MG63 (cell line): ENCODE measurements at places on chromosomes 6 and 20. TPM values are rescaled to one million over a fixed set of nuclear protein-coding genes. Genes with fewer than 3 reads are reported as not detected.
A peak's percentile ranks its signal among the peaks of the same experiment; 100 is the strongest.

ZBTB46 gene
- 5.5 and 15.9 TPM in 2 replicates for total RNA-seq

EPPIN gene
- not detected in 2 replicates for total RNA-seq

TRIM15 gene
- total RNA-seq: not detected in 2 replicates

CBFA2T2 gene
- 7.2 and 7.5 TPM in 2 replicates for total RNA-seq

NNAT gene
- total RNA-seq: not detected in 2 replicates

MOXD1 gene
- total RNA-seq: 1.9 and 2.9 TPM in 2 replicates

BTNL2 gene
- not detected in 2 replicates for total RNA-seq

LPA gene
- total RNA-seq: not detected in 2 replicates

CFB gene
- 2.2 and 6.9 TPM in 2 replicates for total RNA-seq

TTI1 gene
- 25.0 and 27.0 TPM in 2 replicates for total RNA-seq

CGA gene
- total RNA-seq: not detected in 2 replicates

MRPS18A gene
- 41.1 and 47.3 TPM in 2 replicates for total RNA-seq

GFRAL gene
- total RNA-seq: not detected in 2 replicates

HLA-DQB1 gene
- total RNA-seq: not detected in 2 replicates

PAK5 gene
- not detected in 2 replicates for total RNA-seq

KIAA1755 gene
- total RNA-seq: 1.2 and 1.5 TPM in 2 replicates

KIAA0408 gene
- not detected in 2 replicates for total RNA-seq

RNF182 gene
- total RNA-seq: 0.23 and 0.42 TPM in 2 replicates

DNA sequence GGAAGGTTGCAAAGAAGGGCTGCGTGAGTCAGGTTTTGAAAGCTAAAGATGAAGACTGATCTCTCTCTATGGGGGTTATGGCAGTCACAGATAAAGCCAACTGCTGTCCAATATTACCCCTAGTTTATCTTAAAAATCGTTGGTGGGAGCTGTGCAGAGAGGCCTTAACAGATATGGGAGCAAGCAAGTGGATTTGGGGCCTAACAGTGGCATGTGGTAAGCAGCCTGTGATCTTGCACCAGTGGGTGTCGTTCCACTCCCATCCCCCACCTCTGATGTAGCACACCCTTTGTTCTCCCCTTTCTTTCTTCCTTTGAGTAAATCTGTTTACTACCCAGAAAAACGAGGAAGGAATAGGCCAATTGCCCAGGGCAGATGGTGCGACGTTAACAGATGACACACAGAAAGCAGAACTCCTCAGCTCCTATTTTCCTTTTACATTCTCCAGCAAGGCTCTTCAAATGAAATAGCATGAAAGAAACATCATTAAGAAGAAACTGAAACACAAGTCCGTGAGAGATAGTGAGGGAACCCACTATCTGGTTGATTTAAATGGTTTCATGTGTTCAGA is 274.1 kb upstream of the CITED2 start:
- no peak for DNase-seq

GRCh38 chr6:38302081-38302480 is 337.6 kb downstream of the BTBD9 start:
- DNase-seq: no peak

DNA sequence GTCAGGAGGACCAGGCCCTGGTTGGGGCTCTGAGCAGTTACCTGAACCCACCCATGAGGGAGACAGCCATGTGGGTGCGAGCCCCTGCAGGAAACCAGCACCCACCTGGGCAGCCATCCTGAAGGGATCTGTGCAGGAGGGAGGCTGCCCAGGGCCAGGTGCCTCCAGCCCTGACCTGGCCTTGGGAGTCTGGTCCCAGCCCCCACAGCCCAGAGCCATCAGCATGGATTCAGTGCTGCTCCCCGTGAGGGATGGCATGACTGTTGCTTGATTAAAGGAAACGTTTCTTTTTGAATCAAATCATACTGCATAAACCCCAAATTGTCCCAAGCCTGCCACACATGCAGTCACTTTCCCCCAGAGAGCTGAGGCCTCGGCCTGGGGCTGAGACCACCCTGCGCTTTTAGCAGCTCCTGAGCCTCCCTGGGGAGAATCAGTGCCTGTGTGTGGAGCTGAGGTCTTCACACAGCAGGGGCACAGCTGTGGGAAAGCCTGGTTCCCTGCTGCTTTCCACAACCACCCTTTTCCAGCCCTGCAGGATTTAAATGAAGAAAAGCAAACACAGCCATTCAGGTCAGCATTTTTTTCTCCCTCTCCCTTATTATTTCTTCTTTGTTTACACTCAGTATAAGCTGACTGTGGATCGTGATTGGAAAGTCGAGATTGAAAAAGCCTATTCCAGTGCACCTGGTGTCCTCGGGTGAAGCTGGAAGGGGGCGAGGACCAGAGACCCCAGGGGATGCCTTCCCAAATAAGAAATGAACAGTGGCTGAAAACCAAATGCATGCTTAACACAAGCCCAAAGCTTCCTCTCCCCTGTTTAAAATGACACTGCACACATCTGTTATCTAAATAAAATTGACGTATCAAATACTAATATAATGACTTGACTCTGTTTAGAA is 283.9 kb downstream of the SMOC2 start:
- DNase-seq: no peak

GRCh38 chr6:1386038-1386709 is 3.2 kb upstream of the FOXF2 start:
- no peak for DNase-seq

GRCh38 chr6:149977221-149977620 is 13.5 kb downstream of the ULBP1 start:
- no peak for DNase-seq

DNA sequence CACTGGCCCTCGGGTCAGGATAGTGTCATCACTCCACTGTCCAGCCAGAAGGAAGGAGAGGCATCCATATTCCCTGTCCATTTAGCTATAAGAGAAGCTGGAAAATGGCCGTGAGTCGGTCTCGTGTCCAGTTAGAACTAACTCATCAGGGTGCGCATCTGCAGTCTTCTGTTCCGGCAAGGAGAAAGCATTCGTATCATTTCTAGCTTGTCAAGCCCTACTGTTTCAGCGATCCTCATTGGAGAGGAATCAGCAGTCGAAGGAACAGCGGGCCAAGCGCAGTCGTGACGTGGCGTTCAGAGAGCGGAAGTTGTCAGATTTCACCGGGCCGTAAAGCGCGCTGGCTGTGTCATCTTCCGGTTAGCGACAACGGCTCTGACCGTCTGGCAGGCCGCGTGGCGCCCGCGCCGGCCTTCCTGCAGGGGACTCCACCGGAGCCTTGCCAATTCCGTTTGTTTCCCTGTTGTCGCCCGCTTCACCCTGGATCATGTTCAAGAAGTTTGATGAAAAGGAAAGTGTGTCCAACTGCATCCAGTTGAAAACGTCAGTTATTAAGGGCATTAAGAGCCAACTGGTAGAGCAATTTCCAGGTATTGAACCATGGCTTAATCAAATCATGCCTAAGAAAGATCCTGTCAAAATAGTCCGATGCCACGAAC is 32.9 kb downstream of the HM13 start:
- peak; percentile 81 for DNase-seq

GRCh38 chr20:4949833-4950178 is 51.5 kb downstream of the SLC23A2 start:
- no peak for DNase-seq

DNA sequence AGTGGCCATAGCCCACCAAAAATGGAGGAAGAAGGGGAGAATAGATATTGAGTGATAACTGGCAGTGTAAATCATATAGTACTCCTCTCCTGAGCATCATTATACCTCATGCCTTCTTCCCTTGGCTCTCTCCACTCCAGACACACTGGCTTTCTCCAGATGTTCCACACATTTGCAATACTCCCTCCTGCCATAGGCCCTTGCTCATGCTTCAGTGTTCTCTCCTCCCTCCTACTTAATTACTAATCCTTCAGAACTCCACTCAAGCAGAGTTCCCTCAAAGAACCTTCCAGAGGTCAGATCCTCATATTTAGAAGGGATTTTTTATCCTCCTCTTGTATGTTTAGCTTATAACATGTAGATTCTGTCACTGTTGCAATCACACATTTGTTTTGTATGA is 279.5 kb upstream of the SUPT3H start:
- no peak for DNase-seq

DNA sequence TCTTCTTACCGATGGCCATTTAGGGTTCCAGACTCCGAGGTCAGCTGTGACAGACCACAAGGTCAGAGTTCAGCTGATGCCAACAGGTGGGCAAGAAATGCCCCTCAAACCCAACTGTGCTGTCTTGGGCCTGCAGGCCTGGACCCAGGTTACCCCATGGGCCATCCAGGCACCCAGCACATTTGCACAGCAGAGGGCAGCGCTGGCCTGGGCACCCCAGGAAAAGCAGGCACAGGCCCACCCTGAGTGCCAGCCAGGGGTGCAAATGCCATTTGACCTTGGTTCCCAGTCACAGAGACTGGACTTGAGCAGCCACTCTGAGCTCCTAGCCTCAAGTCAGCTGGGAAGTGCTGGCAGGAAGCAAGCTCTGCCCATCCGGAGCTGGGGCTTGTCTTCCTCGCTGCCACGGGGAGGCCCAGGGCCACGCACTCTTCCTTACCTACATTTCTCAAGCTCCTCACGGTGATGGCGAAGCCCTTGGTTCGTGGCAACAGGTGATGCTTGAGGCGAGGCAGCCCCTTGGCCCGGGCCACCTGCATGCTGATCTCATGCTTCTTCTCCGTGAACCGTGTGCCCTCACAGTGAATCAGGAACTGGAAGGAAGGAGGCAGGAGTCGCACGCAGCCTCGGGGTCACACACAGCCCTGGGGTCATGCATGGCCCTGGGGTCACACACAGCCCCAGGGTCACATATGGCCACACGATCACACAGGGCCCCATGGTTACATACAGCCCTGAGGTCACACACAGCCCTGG is 120.8 kb downstream of the AGPAT4 start:
- DNase-seq: peak; percentile 17

- DNase-seq: no peak
Observed at GRCh38 chr20:53945478-53945877, 124.9 kb downstream of the BCAS1 start.

GRCh38 chr20:53995949-53996348 is 74.4 kb downstream of the BCAS1 start:
- no peak for DNase-seq

GRCh38 chr6:125952764-125953501 is 3.6 kb upstream of the HINT3 start:
- peak; percentile 51 for DNase-seq

- DNase-seq: peak; percentile 47
Observed at GRCh38 chr6:52643158-52643557, 27.8 kb upstream of the TMEM14A start.

DNA sequence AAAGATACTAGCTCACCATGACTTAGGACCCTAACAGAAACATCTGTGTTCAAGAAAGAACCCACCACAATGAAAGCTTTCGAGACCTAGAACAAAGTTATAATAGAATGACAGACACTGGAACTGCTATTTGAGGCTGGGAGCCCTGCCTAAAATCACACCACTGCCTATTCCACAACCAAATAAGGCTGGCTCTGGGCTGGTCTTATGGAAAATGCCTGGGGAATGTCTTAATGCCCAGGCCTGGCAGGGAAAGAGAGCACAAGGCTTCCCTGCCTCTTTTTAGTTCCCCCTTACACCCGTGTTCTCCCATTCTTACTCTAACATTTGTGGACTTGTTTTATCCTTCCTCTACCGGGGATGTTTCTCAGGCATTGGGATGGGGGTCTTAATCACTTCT is 5.6 kb upstream of the METTL24 start:
- DNase-seq: no peak

DNA sequence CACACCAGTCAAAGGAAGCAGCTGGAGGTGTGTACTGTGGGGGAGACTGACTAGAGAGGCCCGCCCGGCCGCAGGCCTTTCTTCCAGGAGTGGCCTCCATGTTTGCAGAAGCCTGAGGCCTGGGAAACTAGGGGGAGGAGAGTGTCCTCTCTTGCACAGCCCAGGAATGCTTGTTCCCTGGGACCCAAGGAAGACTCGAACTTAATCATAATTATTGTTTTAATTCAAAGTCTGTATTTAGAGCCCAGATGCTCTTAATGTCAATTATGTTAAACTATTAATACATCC is 23.1 kb downstream of the BNIP5 start:
- no peak for DNase-seq

GRCh38 chr20:6663104-6663503 is 104.4 kb upstream of the BMP2 start:
- DNase-seq: no peak

GRCh38 chr20:49507741-49508434 is 25.4 kb upstream of the KCNB1 start:
- DNase-seq: no peak

DNA sequence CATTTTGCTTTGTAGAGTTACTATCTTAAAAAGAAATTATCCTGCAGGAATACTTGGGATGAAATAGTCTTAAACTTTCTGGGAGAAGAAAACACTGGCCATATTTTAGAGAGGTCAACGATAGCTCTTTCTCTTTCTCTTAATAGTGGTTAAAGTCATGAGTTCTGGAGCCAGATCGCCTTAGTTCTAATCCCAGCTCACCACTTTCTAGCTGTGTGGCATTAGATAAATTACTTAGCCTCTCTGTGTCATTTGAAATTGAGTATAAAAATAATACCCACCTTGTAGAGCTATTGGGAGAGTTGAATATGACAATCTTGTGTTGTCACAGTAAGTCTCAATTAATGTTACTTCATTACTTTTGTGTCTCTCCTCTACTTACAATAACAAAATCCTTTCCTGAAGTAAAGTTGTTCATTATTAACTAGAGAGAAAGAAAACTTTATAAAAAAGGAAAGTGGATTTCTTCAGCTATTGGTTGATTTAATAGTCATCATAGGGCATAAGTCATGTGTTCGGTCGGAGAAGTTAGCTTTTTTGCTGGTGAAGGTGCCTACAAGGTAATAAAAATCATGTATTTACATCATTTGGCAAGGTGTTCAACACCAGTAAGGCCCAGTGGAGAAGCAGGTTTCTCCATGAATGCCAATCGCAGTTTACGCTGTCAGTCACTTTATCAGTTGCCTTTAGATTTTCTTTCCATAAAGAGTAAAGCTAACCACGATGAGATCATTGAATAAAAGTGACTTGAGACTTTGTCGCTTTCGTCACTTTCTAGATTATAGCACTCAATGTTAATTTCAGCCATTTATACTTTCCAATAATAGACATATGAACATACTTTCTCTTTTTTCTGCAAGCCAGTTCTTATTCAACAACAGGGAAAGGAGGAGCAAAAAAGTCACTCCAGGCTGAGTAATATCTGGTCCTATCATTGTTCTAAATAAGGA is 2.0 kb downstream of the NEDD9 start:
- no peak for DNase-seq

- peak; percentile 95 for DNase-seq
Observed at GRCh38 chr20:36467076-36467999, 74.0 kb upstream of the MYL9 start.

- no peak for DNase-seq
Observed at GRCh38 chr6:114055349-114055748, 84.4 kb upstream of the HDAC2 start.

DNA sequence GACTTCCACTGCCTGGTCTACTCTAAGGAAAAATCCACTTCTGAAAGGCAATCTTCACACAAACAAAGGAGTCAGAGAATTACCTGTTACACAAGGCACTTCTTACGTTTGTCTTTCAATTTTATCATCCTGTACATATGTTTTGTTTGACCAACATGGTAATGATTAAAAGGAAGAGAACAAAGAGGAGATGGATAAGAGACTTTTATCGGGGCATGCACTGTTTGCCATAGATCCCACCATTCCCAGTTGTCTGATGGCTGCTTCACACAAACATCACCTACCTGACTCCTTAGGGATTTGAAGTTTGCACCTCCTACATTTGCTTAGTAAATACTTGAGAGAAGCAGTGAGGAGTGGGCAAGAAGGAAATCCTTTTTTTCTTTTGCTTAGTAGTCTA is 87.1 kb downstream of the BFSP1 start:
- no peak for DNase-seq

GRCh38 chr6:158853072-158853879 is 34.1 kb upstream of the EZR start:
- DNase-seq: peak; percentile 93
